ENCODE measurements at places on chromosomes 2 and 18.

DNA sequence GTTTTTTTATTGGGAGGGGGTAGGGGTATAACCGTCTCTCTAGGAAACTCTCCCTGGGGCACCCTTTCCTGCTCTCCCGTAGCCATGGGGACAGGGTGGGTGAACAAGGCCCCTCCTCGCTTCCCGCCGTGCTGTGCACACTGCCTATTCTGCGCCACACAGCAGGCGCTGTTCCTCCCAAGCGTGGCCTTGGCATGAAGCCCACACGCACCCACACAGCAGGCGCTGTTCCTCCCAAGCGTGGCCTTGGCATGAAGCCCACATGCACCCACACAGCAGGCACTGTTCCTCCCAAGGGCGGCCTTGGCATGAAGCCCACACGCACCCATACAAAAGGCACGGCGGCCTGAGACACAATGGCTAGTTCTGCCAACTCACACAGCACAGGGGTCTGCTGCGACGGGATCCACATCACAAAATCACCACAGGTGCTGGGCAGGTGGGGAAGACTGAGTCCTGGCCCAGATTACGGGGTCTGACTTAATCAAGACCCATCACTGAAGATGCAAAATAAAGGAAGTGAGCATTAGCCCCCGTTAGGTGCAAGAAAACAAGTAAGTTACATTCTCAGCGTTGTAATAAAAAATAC, 46.6 kb upstream of the TPO start:
- no peak for DNase-seq

GRCh38 chr2:215436705-215437565, 1.1 kb upstream of the FN1 start:
- no peak for DNase-seq

- peak; percentile 46 for DNase-seq
These were observed 158.5 kb downstream of the FTCDNL1 start for GRCh38 chr2:199692489-199692888.

- DNase-seq: no peak
These were observed 260.8 kb downstream of the RDH14 start for GRCh38 chr2:18299423-18300212.

DNA sequence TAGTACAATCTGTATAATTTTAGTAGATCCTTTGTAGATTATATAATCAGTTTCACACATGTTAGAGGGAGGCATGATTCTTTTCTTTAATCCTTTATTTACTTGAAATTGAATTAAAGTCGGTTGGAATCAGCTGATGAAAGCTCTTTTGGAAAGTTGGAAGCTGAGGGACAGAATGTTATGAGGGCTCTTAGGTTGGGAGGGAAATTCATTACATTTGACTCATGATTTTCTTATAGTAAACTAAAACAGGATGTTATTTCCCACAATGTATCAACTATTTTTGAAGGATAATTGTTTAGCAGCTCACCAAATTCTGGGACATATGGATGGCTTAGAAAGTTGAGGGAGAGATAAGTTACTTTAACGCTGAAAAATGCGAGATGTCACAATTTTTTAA, 52.7 kb upstream of the TMEFF2 start:
- DNase-seq: no peak

DNA sequence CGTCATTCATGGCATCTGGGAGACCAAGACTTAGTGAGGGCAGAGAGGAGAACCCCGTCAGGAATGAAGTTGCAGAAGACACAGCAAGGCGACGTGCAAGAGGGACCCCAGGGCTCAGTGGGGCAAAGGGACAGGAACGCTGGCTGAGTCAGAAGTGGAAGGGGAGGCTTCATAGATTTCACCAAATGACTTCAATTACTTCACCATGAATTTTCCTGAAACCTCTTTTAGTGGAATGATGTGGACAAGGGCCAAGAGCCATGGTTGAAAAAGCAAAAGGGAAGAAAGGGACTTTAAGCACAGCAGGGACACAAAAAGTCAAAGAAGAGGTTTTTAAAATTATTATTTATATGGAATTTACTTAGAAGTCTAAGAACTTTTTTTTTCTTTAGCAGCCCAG, 141.6 kb upstream of the PID1 start:
- no peak for DNase-seq

DNA sequence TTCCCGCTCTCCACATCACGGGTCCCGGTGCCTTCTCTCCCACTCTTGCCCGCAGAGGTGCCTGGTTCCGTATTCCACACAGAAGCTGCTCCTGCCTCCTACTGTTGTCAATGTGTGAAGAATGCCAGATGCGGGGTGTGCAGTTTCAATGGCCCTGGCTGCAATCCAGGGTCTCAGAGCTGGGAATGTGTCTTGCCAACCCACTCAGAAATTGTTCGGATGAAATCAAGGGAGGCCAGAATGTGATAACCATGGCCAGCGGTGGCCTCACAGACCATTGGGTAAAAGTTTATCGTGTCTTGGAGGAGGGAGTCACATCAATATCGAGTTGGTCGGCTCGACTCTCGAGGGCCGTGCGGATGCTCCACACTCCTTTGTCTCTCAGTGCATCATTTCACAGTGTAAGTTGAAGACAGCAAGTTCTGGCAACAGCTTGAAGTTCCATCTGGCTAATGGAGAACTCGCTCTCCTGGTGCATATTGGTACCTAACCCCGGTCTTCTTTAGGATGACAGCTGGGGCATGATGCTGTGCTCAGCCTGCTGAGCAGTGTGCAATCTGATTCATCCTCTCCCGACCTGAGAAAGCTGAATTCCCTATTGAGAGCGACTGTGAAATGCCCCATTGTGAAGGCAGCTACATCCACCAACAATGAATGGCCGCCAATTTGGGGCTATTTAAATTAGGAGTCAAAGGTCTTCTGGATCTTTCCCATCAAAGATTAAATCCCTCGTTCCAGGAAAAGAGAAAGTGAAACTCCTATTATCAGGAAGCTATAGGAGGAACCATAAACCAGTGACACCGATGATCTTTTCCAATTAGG, 389.0 kb downstream of the SOX11 start:
- DNase-seq: peak; percentile 78

- DNase-seq: no peak
These were observed 217.7 kb upstream of the SLC35G4 start for GRCh38 chr18:11391661-11392060.

- DNase-seq: no peak
These were observed 205.1 kb downstream of the TPGS2 start for GRCh38 chr18:36623681-36624190.

DNA sequence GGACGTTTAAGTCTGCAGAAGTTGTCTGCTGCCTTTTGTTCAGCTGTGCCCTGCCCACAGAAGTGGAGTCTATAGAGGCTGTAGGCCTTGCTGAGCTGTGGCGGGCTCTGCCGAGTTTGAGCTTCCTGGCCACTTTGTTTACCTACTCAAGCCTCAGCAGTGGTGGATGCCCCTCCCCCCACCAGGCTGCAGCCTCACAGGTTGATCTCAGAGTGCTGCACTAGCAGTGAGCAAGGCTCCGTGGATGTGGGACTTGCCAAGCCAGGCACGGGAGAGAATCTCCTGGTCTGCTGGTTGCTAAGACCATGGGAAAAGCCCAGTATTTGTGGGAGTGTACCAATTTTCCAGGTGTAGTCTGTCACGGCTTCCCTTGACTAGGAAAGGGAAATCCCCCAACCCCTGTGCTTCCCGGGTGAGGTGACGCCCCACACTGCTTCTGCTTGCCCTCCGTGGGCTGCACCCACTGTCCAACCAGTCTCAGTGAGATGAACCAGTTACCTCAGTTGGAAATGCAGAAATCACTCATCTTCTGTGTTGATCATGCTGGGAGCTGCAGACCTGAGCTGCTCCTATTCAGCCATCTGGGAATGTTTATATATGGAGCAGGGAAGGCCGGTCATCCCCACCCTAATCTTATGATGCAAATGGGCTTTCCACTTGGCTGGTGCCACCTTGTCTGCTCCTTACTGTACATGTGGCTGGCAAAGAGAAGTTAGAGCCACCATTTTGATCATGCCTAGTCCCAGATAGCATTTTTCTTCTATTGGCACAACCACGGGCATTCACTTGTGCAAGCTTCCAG, 156.9 kb upstream of the ITGA6 start:
- no peak for DNase-seq

DNA sequence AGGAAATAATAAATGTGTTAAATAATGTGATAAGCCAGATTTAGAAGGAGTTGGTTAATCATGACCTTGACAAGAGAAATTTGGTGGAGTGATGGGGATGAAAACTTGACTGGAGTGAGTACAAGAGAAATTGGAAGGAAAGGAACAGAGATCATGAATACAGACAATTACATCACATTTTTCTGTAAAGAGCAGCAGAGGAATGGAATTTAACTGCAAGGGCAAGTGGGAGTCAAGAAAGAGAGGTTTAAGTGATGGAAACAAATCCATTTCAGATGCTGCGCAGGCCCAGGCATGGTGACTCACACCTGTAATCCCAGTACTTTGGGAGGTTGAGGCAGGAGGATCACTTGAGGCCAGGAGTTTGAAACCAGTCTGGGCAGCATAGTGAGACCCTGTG, 46.7 kb downstream of the ICA1L start:
- DNase-seq: no peak

DNA sequence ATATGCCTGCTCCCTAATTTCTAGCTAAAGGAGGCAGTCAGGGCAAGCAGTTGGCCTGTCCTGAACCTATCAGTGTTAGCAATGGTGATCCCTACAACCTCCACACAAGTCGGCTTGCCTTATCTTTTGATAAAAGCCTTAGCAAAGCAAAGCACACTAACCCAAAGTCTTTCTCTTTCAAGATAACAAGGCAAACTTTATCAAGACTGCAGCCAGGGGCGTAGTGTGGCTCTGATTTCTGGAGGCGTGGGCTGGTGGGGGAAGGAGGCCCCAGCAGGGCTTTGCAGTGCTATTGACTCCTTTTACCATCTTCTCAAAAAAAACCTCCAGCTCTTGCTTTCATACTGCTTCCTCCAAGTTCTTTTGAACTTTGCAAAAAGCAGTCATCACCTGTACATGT, 40.2 kb upstream of the LAMA1 start:
- no peak for DNase-seq

- DNase-seq: no peak
These were observed 11.0 kb downstream of the MAP3K20 start for GRCh38 chr2:173086518-173087213.

DNA sequence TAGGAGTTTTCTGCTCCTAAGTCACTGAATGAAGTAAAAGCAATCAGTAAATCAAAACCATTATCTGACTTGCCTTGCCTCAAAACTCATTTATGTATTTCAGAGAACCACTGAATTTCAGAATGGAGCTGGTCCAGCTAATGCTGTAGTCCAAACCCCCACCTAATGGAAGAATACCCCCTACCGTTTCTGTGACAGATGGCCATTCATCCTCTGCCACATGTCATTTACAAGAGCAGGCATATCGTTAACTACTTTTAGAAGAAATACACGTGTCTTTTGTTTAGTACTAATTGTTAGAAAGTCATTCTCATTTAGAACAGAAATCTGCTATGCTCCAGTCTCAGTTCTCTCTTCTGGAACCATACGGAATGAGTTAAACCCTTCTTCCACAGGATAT, 12.8 kb upstream of the GALNT5 start:
- DNase-seq: no peak

- DNase-seq: no peak
These were observed 316.2 kb upstream of the THSD7B start for GRCh38 chr2:136448986-136449780.

- DNase-seq: no peak
These were observed 75.7 kb upstream of the CDCA7 start for GRCh38 chr2:173278794-173279526.

DNA sequence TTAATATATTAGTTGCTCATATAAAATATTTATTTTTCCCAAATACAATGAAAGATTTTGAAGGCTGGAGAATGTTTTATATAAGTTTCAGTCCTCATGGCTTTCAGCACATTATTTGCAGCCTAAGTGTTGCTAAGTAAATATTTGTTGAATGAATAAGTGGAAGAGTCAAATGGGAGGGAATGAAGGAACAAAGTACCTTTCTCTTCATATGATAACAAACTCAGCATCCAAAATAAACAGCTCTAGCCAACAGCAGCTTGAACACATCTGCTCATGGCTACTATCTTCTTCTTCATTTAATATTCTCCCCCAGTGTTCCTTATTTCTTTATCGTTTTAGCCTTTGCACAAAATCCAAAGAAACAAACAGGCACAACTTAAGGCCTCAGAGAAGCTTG, 385.2 kb upstream of the PIK3C3 start:
- no peak for DNase-seq
